ENCODE measurements at places on chromosomes 7 and 10.
A peak's percentile ranks its signal among the peaks of the same experiment; 100 is the strongest.

- DNase-seq = no peak
Measured at GRCh38 chr7:1530946-1531262, 402 bp downstream of the MAFK start.

DNA sequence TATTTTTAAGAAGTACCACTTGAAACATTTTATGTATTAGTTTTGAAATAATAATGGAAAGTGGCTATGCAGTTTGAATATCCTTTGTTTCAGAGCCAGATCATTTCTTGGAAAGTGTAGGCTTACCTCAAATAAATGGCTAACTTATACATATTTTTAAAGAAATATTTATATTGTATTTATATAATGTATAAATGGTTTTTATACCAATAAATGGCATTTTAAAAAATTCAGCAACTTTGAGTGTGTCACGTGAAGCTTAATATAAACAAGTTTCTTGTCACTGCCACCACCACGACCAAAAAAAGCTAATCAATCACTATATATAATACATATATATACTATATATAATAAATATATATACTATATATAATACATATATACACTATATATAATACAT lies 4.8 kb downstream of the IL6 start:
- DNase-seq = no peak

DNA sequence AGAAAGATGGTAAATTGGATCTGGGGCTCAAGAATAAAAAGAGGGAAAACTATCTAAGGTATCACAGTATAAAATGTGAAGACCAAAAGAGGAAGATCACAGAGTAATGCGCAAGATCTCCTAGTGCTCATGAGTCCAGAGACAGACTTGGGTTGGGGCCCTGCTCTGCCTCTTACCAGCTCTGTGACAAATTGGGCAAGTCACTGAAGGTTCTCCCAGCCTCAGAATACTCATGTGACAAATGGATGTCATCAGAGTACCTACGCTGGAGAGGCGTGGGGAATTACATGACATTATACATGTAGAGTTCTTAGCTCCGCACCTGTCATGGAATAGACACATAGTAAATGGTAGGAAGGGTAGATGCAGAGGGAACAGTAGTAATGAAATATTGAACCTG lies 124.4 kb downstream of the DOCK4 start:
- peak; percentile 27 for DNase-seq

DNA sequence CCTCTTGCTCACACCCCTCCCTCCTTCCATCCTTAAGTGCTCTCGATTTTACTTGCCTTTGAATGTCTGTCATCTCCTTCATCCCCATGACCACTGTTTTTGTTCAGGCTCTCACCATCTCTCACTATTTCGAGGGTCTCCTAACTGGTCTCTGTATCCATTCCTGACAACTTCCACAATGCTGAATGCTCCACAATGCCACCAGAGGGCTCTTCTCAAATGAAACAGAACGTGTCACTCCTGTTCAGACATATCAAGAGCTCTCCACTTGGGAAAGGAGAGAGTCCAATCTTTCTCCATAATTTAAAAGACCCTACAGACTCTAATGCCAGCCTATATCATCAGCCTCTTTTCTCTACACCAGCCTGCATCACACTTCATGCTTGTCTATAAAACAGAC lies 9.0 kb upstream of the SLC13A1 start:
- no peak for DNase-seq

- no peak for DNase-seq
Measured at GRCh38 chr7:50858528-50859245, 76.0 kb upstream of the GRB10 start.

DNA sequence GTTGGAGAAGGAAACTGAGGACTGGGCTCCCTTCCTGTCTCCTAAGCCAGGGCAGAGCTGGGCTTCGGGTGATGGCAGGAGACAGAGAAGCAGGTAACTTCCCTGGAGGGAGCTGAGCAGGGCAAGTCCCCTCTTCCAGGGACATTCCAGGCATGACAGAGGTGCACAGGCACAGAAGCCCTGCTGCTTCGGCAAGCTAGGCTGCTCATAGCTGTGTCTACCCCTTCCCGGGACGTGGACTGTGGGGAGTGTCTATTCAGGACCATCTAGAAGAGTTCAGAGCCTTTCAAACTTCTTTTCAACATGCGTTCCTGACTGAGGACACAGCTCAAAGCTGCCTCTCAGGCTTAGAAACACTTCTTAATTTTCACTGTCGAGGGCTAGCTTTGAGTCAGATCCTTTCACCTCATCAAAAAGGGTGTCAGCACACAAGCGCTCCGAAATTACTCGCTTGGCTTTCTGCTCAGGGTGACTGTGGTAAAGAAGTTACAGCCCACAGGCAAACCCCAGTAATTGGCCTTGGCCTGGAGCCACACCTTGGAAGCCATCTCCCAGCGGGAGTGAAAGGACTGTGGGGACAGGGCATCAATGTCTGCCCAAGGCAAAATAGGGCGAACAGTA lies 63.7 kb upstream of the STEAP1B start:
- no peak for DNase-seq

- DNase-seq = no peak
Measured at GRCh38 chr7:29806995-29807841, 910 bp downstream of the WIPF3 start.

DNA sequence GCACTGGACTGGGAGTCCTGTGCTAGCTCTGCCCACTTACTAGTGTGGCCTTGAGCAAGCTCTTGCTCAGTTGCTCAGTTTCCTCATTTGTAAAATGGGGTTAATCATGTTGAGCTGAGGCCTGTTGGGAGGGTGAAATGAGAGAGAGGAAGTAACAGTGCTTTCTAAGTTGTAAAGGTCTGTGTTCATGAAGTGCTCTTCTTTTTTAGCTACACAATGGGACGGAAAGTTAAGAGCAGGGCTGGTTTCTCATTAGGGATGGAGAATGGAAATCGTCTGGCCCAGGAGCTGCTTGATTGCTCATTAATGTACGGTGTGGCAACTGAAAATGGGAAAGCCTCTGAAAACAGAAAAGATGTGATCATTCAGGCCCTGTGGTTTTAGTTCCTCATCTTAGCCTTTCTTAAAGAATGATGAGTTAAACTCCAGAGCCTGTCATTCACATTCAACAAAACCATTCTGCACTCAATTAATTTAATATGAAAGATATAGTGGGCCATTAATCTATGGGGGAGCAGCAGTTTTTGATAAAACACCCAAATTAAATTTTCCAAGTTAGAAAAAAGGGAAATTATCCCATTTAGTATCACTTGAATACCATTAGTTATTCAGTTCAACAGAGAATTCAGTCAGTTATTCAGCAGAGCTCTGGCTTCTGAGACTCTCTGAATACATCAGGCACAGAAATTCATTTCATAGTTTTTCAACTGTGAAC lies 60.5 kb downstream of the SH2D4B start:
- no peak for DNase-seq

GRCh38 chr7:20971219-20971618 lies 184.5 kb upstream of the SP8 start:
- no peak for DNase-seq

DNA sequence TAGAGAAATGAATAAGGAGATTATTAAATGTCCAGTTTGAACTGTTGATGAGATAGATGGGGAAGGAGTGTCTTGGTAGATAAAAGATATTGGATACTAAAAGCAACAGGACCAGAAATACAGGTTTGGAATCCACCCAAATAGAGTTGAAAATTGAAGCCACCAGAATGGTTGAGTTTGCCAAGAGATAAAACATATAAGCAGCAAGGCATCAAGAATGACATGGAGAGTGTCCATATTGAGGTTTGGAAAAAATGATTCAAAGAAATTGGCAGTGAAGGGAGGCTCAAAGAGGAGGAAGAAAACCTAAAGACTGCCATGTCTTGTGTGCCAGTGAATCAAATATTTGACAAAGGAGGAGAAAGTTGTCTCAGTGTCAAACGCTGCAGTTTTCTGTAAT lies 24.2 kb downstream of the CFAP69 start:
- DNase-seq = no peak

DNA sequence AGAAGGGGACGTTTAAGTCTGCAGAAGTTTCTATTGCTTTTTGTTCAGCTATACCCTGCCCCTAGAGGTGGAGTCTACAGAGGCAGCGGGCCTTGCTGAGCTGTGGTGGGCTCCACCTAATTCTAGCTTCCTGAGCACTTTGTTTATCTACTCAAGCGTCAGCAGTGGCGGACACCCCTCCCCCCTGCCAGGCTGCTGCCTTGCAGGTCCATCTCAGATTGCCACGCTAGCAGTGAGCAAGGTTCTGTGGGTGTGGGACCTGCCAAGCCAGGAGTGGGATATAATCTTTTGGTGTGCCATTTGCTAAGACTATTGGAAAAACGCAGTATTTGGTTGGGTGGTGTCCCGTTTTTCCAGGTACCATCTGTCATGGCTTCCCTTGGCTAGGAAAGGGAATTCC lies 147.3 kb upstream of the PRPS1L1 start:
- no peak for DNase-seq

DNA sequence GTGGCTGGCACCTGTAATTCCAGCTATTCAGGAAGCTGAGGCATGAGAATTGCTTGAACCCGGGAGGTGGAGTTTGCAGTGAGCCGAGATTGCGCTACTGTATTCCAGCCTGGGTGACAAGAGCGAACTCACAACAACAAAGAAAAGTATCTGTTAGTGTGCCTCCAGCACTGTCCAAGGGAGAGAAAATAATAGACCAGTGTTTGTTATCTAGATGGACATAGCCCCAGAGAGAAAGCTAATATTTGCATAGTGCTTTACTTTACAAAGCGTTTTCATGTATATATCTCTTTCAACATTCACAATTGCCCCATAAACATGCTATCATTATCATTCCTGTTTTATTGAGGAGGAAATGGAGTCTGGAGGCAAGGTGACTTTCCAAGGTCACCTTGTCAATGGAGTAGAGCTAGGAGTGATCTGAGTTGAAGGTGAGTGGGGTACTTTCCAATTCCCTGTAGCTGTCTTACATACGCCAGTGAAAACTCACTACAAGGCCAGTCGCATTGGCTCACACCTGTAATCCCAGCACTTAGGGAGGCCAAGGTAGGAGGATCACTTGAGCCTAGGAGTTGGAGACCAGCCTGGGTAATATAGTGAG lies 49.7 kb upstream of the KIF5B start:
- no peak for DNase-seq

- no peak for DNase-seq
Measured at GRCh38 chr7:99386584-99387238, 12.2 kb downstream of the ARPC1B start.

DNA sequence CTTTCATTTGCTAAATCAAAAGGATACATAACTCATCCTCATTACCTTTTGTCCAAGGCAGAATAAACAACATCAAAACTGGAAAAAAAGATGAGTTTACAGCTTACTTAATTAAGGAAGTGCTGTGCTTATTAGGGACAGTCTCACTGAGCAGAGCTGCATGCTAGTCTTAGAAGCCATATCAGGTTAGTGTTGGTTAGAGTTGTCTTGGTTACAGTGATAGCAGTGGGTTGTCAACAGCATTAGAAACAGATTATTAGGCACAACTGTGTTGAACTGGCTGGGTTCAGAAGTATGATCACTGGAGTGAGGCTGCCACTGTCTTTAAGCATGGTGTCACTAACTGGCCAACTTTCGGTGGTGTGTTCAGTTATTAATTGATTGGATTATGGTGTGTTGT lies 503.9 kb upstream of the IGFBP3 start:
- no peak for DNase-seq

DNA sequence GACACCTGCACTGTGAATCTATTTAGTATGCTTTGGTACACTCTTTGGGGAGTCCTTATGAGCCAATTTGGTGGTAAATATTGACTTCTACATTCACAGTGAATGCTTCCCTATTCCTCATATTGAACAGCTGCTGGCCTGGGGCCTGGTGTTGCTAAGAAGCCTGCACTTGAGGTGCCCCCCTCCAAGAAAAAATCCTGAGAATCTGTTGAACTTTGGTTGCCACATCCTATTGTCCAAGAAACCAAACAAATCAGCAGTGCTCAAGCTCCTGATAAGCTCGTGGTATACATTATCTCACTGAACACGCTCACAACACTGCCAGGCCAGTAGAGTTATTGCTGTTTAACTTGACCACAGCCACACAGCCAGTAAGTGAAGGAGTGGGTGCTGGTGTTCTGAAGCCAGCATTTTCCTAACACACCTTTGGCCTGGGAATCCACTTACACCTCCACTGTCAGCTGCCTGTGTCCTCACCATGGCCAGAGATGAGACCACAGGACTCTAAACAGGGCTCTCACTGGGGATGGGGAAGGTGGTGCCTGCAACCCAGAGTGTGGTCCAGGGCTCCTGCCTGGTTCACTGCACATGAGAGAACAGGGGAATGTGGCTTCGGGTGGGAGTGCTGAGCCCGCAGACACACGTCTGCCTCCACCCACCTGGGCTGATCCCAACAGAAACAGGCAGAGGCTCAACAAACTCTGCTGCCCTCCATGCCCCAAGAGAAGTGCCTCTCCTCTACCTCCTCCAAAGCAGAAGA lies 6.7 kb downstream of the DDC start:
- DNase-seq = no peak

DNA sequence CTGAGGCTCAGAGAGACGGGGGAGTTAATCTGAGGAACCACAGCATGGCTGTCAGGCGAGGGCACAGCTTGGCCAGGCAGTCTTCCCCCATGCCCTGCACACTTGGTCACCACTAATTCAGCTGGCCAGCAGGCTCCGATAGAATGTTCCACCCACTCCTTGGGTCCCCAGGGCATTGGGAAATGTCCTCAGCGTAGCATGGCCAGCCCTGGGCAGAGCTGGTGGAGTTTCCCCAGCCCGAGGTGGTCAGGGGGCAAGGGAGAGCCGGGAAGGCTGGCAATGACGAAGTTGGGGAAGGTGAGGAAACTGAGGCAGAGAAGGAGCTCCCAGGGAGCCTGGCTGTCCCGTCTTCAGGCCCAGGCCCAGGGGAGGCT lies 12.1 kb upstream of the GRIFIN start:
- no peak for DNase-seq

GRCh38 chr10:48633381-48634197 lies 28.7 kb upstream of the ARHGAP22 start:
- DNase-seq = no peak

DNA sequence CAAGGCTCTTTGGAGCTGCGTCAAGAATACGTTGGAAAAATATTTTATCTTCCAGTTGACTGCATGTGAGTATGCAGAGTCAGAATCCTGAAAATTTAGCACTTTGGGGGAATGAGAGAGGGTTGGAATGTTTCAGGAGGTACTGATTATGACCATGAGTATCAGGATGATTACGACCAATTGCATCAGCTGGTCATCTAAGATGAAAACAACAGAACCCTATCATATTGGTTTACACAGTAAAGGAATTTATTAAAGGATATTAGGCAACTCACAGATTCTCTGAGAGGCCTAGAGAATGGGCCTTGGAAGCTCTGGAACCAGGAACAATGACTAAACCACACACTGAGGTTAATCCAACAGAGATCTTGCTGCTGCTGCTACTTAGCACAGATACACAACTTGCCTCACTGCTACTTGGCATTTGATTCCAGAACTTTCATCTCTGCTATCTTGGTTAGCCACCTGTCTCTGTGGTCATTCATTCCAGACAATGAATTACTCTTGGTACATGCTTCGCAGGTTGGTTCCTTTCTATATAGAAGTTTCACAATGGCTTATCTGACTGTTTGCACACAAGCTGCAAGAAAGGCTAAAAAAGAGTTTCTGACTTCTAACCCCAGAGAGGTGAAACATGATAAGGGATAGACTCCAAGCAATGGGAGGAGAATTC lies 68.0 kb upstream of the CTTNBP2 start:
- DNase-seq = no peak

GRCh38 chr10:79451046-79451699 lies 5.7 kb upstream of the ZCCHC24 start:
- DNase-seq = no peak

- DNase-seq = no peak
Measured at GRCh38 chr10:93473161-93473560, 9.0 kb downstream of the MYOF start.

- no peak for DNase-seq
Measured at GRCh38 chr7:155713384-155713783, 68.9 kb downstream of the RBM33 start.

GRCh38 chr7:90569368-90569767 lies 26.8 kb upstream of the CDK14 start:
- no peak for DNase-seq
